SHP77 treated with DMSO at 0.1 percent for 48 hours (cell line): ENCODE measurements at places on chromosomes 3 and 15.

GRCh38 chr3:50853936-50854335, 179.2 kb downstream of the DOCK3 start:
- DNase-seq: no peak

DNA sequence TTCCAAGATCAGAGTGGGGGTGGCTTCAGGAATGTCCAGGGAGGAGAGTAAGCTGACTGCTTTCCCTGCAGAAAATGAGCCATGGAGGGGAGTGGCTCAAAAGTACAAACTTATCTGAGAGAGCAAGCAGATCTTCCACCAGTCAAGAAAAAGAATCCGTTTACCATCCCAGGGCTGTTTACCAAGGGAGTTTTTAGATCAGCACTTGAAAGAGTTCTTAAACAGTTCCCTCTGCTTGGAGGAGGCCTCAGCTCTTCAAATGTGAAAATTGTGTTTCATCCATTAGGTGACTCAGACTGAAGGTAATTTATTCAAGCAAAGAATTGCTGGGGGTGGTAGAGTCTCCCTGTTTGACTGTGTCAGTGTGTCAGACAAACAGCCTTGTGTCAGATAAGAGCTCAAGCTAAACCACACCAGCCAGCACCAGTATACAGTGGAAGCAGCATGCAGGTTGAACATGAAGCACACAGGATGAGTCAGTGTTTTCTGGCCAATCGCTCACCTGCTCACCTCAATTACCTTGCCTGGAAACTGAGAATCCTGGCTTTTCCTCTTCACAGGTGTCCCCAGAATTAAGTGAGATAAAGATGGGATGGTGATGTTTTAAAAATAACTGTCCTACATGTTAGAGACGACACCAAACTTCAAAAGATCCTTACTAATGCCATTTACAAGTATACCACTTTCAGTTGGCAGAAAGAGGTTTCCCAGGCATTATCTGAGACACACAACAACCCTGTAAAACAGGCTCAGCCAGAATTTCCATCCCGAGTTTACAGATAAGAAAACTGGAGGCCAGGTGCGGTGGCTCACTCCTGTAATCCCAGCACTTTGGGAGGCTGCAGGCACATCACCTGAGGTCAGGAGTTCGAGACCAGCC, 21.7 kb downstream of the SH3BP5 start:
- DNase-seq: no peak

GRCh38 chr3:17030956-17031652, 146.3 kb downstream of the PLCL2 start:
- no peak for DNase-seq

DNA sequence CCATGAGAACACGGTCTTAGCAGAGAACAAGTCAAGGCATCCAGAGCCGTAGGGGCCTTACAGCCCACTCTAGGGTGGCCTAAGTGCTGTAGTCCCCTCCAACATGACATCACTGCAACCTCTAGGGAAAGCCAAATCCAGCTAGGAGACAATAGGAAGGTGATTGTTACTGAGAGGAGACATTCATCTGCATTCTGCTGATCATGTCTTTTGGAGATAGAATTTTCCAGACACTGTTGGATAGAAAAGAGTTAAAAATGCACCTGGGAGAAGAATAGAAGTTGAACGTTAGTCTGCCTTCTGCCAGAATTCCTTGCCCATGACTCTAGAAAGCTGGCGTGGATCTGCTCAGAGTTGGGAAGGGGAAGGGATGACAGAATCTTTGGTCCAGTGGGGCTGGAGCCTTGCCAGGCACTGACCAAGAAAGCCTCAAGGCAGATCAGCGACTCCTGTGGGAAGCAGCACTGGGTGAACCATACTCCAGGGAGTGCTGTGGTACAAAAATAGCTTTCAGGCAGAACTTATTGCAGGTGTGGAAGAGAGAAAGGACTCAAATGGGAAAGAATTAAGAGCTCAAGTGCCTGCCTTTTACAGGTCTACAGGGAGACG, 44.8 kb upstream of the RAF1 start:
- no peak for DNase-seq
